ENCODE measurements at places on chromosomes 5 and 9. TPM values are rescaled to one million over a fixed set of nuclear protein-coding genes. Genes with fewer than 3 reads are reported as not detected.

The PRLR gene
- total RNA-seq: not detected

The OLFML2A gene
- not detected for total RNA-seq

The RANBP3L gene
- total RNA-seq: not detected

The SREK1 gene
- total RNA-seq: 66.6 TPM

The OTULINL gene
- 67.7 TPM for total RNA-seq

The IRX2 gene
- not detected for total RNA-seq

The ENHO gene
- not detected for total RNA-seq

The SPATA31E1 gene
- total RNA-seq: not detected

The MUSK gene
- not detected for total RNA-seq

The PCDHB7 gene
- total RNA-seq: not detected

DNA sequence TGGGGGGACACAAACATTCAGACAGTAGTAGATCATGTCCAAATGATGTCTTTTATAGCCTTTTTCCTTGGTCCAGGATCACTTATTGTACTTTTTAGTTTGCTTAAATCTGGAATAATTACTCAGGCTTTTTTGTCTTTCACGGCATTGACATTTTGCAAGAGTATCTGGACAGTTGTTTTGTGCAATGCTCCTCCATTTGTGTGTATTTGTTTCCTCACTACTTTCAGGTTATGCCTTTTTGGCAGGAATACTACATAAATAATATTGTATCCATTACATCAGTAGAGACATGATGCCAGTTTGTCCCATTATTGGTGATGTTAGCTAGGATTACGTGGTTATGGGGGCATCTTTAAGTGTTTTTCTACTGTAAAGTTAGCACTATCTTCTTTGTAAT is 238.3 kb downstream of the MAN2A1 start:
- no peak for DNase-seq

- no peak for DNase-seq
Observed at GRCh38 chr9:15642369-15642962, 89.6 kb downstream of the CCDC171 start.

- DNase-seq: no peak
Observed at GRCh38 chr9:77594963-77595362, 53.2 kb downstream of the GNA14 start.

GRCh38 chr9:108743901-108744371 is 111.8 kb downstream of the ACTL7B start:
- no peak for DNase-seq

DNA sequence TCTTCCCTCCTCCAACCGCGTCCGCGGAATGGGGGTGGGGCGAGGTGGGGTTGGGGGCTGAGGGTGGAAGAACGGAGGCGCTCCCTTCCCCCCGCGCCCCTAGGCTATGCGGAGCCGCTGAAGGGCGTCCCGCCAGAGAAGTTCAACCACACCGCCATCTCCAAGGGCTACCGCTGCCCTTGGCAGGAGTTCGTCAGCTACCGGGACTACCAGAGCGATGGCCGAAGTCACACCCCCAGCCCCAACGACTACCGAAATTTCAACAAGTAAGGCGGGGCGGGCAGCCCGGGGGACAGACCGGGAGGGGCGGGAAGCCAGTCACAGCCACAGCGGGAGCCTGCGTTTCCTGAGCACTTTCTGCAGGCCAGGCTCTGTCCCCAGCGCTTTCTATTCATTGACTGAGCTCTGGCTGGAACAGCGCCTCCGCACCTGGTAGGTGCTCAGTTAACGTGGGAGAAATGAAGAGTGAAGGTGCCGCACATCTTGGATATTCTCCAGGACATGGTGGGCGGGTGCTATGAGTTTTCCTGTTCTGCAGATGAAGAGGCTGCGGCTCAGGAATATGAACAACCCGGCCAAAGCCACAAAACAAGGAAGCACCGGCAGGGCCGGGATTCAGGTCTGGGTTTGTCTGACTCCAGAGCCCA is 11.3 kb downstream of the MYOZ3 start:
- DNase-seq: peak; percentile 50

GRCh38 chr9:137449081-137449844 is 8.1 kb upstream of the ENTPD8 start:
- DNase-seq: peak; percentile 29

DNA sequence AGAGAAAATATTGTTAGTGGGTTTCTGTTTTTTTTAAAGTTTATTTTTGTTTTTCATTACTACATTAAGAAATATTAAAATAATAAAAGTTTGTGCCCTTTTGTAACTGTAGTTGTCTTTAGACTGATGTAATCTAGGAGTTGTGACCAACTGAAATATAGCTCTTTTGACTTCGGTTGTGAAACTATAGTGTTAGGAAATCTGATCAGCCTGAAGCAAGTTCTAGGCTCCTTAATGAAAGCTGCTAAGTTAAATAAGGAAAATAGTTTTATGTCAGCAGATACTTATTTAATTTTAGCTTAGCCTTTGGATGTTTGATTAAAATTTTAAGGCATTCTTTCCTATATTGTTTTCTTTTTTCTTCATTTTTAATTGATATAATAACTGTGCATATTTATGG is 14.2 kb downstream of the AP3S1 start:
- no peak for DNase-seq

- no peak for DNase-seq
Observed at GRCh38 chr5:15026011-15026893, 154.7 kb upstream of the ANKH start.

DNA sequence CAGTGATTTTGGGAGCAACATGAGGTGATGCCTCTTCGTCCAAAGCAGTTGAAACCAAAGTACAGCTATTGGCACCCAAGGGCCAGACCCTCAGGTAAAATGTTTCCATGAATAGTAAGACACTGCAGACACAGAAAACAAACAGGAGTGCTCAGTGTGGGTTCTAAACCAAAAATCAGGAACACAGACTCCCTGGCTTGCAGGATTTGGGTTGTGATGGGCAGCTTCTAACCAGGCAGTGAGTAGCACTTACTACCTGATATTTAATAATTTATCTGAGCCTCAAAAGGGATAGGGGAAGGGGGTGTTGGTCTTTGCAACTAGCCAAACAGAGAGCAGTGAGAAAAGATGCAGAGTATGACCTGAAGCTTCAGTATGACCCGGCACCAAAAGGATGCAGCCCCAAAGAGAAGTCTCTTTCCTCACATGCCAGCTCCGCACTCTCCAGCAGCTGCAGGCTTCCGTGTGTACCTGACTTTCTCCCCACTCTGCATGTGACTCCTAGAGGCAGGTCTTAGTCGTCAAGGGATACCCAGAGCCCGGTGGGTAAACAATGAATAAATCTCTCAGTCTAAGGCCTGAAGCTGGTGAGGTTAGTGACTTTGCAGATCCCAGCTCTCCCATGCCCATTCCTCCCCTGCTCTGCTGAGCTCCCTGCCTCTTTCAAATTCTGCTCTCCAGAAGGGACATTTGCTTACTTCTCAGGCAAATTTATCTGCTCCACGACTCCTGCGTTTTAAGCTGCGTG is 105.4 kb upstream of the SPOCK1 start:
- DNase-seq: no peak

GRCh38 chr9:71744754-71745521 is 23.4 kb downstream of the CEMIP2 start:
- DNase-seq: no peak

GRCh38 chr5:97162045-97162444 is 19.6 kb upstream of the LIX1 start:
- no peak for DNase-seq

DNA sequence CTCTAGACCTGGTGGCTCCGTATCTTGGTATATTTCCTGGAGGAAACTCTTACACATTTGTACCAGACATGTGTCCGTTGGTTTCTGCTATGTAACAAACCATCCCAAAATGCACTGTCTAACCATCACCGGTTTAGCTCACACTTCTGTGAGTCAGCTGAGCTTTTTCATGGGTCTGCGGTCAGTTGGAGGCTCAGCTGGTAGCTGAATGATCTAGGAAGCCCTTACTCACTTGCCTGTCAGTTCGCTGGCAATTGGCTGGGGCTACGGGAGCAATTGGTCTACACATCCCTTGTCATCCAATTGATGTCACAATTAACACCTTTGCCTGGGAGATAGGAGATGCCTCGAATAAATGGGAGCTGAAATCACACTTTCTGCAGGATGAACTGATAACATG is 11.6 kb upstream of the WHRN start:
- no peak for DNase-seq

GRCh38 chr9:20597862-20598261 is 24.4 kb downstream of the MLLT3 start:
- no peak for DNase-seq

- no peak for DNase-seq
Observed at GRCh38 chr5:149429839-149430721, 51.0 kb upstream of the IL17B start.

GRCh38 chr9:21428235-21428634 is 12.0 kb upstream of the IFNA1 start:
- DNase-seq: no peak

- no peak for DNase-seq
Observed at GRCh38 chr5:178673801-178674295, 47.0 kb upstream of the CLK4 start.

GRCh38 chr9:34524349-34524748 is 1.6 kb upstream of the ENHO start:
- no peak for DNase-seq

- DNase-seq: no peak
Observed at GRCh38 chr5:64869419-64869818, 100.7 kb downstream of the CWC27 start.

- DNase-seq: no peak
Observed at GRCh38 chr9:116546711-116547581, 140.2 kb upstream of the TRIM32 start.

GRCh38 chr9:72633966-72634365 is 112.6 kb downstream of the TMC1 start:
- DNase-seq: no peak

DNA sequence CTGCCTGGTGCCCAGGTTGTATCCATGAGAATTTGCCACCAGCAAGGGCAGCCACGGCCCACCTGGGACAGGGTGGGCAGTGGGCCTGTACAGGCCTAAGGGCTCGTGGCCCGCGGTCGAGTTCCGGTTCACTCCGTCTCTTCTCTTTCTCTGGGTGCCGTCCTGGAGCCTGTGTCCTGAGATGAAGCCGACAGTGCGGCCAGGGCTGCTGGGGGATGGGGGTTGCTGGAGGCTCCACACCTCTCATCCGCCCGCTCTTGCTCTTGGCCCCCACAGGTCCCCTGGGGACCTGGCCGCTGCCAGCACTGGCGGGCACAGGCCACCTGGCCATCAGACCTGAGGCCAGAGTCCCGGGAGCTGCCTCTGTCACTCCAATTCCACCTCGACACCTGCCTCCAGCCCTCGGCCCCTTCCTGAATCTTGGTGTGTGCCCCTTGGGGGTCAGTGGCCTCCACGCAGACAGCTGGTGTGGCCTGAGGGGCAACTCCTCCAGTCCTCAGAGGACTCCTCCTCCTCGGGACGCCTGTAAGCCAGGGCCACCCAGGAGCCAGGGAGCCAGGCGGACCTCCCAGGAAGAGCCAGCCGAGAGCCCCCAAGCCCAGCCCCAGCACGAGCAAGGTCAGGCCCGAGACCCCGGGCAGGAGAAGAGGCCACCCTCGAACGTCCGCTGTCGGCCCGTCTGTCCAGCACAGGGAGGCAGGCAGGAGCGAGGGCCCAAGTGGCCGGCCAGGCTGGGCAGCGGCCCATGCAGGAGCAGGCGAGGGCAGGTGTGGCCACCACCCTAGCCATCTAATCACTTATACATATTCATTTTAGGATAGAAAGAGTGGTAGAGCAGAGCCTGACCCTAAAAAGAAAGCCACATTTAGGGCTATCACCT is 5.2 kb downstream of the LRRC26 start:
- DNase-seq: no peak

- DNase-seq: no peak
Observed at GRCh38 chr5:102231693-102232619, 64.1 kb downstream of the SLCO4C1 start.

GRCh38 chr9:20662156-20662555 is 21.9 kb upstream of the FOCAD start:
- DNase-seq: no peak

DNA sequence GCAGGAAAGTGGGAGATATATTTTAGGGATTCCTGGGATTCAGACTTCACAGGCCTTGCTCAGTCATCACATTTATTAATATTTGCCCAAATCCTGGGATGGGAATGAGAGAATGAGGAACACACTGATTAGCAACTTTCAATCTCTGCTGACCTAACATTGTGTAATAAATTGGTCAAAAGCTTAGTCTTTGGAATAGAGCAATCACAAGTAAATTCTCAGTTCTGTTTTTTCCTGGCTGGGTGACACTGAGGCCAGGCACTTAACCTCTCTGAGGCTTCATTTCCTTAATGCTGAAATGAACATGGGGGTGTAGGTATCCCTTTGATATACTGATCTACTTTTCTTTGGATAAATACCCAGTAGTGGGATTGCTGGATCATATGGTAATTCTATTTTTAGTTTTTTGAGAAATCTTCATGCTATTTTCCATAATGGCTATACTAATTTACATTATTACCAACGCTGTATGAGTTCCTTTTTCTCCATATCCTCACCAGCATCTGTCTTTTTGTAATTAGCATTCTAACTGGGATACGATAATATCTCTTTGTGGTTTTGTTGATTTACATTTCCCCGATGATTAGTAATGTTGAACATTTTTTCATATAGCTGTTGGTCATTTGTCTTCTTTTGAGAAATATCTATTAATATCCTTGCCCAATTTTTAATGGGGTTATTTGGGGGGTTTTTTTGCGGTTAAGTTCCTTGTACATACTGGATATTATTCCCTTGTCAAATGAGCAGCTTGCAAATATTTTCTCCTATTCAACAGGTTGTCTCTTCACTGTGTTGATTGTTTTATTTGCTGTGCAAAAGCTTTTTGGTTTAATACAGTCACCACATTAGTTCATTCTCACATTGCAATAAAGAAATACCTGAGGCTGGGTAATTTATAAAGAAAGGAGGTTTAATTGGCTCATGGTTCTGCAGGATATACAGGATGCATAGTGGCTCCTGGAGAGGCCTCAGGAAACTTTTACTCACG is 36.8 kb upstream of the NIPBL start:
- no peak for DNase-seq

GRCh38 chr5:141951332-141951781 is 6.6 kb downstream of the PCDH12 start:
- peak; percentile 47 for DNase-seq

DNA sequence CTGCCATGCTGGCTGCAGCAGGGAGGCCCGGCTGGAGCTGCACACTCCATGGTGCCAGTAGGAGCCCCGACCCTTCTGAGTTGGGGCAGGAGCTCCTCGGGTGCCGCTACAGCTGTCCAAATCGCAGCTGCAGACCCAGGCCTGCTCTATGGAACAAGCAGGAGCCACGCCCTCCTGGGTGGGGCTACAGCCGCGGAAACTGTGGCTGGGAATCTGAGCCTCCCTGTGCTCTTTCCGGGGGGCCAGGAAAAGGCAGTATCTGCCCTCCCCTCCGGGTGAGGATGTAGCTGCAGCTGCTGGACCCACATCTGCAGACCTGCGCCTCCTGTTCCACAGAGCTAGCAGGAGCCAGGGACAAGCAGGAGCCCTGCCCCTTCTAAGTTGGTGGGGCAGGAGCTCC is 278.9 kb upstream of the ACTBL2 start:
- DNase-seq: no peak

DNA sequence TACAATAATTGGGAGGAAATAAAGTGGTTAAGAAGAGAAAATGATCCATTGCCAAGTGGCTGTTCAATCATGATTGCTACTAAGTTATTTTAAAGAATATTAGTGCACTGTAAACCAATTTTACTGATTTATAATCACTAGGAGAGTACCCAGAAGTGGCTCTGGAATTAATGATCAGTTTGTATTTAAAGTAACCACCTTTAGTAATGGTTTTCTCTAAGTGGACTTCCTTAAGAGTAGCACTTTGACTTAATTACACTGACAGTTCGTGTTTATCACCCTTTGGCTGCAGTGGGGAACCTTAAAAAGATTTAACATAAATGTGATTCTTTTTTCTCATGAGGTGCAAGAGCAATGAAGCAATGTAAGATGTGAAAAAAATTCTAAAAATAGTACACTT is 310.8 kb downstream of the CDH12 start:
- no peak for DNase-seq
